Central memory CD8-positive, alpha-beta T cell (primary cell): ENCODE measurements at places on chromosomes 5 and 9.

DNA sequence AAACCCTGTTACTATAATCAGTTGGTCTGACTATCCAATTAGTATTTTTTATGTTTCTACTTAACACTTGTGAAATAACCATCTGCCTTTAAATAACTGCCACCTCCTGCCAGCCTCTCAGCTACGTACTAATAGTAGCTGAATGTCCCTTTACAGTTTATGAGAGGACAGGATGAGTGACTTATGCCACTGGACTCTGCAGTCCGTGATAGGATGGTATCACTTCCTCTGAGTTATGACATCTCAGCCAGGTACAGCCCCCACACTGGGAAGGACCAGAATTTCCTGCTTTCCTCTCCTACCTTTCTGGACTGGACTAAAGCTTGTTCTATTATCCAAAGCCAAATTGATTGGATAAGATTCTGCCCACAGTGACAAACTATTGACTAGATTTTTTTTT, 102.9 kb downstream of the ZFAND5 start:
- DNase-seq, result no peak

DNA sequence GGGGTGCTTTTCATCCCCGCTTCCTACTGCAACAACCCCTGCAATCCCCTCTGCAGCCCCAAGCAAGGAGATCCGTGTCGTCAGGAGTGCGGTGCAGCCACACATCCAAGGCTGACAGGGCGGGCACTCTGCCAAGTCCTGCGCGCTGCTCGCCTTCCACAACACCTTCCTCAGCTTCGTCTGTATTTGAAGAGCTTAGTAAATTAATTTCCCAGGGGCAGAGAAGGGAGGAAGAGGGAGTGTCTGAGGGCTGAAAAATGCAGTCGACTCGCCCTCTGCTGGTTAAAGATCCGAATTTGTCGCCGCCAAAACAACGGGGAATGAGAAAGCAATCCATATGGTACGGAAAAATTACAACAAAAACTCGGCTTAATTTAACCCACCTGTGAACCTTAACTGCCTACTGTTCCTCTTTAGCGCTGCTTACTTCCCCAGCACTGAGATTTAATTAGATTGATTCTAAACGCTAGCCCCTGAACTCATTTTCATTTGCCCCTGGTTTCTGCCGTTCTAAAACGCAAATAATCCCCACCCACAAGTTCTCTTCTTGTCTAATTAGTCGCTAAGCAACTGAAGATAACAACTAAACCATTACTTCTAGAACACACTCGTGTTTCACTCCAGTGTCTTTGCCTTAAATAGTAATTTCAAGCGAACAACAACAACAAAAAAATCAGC, 10.9 kb upstream of the PCDHB1 start:
- DNase-seq, result no peak

GRCh38 chr5:112346411-112347044, 72.5 kb downstream of the EPB41L4A start:
- DNase-seq, result no peak

- no peak for DNase-seq
Measured at GRCh38 chr9:128142061-128142460, 7.2 kb upstream of the LCN2 start.

GRCh38 chr9:137369911-137370764, 52.8 kb downstream of the EXD3 start:
- no peak for DNase-seq

DNA sequence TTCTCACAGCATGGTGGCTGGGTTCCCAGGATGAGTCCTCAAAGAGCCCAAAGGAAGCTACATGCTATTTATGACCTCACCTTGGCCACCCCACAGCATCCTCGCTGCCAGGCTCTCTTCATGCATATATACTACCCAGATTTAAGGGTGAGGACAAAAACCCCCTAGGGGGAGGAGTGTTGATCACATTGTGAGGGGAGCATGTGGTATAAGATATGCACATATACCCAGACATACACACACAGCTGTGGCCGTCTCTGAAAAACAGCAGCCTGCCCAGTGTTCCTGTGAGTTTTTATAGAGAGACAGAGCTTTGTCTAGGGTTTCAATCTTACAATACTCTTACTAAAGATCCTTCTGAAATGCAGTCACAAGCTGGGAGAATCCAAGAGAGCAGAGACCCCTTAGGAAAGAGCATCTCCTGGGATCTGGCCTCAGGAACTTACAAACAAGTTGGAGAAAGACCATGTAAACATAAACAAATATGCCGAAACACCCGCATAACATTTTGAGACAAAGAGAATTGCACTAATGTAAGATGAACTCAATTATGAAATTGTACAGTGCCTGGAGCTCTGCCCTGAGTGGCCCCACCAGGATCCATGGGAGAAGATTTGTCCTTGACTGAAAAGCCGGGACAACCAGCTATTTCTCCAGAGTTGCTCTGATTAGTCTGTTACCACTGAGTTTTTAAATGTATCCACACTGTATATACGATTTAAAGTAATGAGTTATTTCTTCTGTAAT, 146.4 kb downstream of the GADD45G start:
- no peak for DNase-seq

DNA sequence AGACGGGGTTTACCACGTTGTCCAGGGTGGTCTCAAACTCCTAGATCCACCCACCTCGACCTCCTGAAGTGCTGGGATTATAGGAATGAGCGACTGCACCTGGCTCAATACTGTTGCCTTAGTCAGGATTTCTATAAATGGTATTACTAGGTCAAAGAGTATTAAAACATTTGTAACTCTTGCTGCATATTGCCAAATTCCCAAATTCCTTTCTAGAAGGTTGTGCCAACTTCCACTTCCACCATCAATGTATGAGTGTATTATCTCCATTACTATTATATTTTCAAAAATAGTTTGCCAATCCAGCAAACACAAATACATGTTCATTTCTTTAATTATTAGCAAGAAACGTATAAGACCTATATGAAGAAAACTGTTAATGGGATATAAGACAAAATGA, 10.6 kb downstream of the PTGR1 start:
- no peak for DNase-seq

DNA sequence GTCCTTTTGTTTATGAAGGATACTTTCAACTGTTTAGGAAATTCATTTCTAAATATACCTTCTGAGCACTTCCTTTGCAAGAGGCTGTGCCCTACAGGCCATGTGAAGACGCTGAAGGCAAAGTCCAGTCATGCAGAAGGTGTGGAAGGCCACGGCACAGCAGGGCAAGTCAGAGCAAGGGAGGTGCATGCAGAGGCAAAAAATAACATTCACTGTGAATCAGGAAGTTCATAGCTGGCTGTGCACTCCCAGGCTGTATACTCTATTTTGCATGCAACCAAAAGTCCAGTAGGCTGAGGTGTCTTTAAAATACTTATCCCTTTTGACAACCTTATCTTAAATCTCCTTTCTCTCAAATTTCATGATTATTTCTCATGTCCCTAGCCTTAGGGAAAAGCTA, 50.3 kb downstream of the GNAQ start:
- DNase-seq, result no peak

GRCh38 chr5:156149213-156149612, 177.8 kb upstream of the SGCD start:
- no peak for DNase-seq

DNA sequence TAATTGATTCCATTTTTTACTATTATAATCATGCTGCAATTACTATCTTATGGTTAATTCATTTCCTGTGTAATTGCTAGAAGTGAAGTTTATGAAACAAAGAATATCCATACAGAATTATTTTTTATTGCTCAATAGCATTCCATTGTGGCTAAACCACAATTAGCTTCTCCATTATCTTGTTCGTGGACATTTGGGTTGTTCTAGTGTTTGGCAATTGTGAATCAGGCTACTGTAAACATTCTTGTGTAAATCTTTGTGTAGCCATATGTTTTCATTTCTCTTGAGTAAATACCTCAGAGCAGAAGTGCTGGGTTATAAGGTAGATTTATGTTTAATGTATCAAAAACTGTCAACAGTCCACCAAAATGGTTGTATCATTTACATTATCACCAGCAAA, 341.1 kb downstream of the MAT2B start:
- DNase-seq, result no peak

GRCh38 chr9:35929453-35929718, 20.1 kb downstream of the SPAAR start:
- no peak for DNase-seq

DNA sequence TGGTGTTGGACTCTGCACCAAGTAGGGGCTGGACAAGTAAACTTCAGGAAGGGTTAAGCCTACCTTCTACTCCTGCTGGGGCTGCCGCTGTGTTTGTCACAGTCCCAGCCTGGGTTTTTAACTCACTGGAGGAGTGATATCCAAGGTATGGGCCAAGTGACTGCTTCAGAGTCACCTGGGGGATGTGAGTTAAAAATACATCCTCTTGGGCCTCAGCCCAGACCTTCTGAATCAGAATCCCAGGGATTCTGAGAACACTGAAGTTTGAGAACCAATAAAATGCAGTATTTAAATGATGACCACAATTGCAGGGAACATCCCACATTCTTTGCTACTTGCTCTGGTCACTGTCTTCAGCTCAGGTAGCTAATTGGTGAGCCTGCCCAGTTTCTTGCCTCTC, 95.1 kb upstream of the DNAH5 start:
- no peak for DNase-seq

- no peak for DNase-seq
Measured at GRCh38 chr5:169814522-169814921, 165.8 kb downstream of the INSYN2B start.

GRCh38 chr5:146565764-146566367, 49.9 kb upstream of the GPR151 start:
- DNase-seq, result peak; percentile 58

DNA sequence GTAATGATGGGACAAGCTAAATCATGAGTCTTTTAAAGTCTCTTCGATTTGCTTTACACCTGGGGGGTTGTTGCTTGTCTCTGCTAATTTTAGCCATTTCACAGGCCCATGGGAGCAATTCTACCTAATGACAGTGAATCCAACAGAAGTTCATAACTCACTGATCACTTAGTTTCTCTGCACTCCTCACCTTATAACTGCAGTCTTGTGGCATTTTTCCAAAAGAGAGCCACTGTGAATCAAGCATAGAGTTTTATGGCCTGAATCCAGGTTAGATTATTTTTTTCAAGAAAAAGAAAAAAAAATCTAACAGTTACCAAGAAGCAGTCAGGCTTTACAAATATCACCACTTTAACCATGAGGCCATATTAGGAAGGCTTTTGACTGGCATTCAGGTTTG, 1.5 kb upstream of the IL7R start:
- DNase-seq, result no peak

DNA sequence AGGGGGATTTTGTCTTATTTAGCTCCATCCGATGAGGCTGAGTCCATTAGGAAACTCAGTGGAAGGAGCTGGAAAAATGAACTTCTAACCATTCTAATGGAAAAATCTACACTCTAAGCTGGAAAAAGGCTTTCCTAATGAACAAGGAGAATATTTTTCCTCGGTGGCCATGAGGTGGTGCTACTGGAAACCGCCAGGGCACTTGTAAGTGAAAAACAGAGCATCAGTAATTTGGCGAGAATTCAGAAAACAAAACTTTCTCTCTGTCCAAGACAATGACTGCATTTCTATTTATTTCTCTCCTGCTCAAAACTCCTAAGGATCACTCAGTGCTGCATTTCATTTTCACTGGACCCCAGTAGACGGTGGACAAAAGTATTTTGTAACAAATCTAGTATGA, 237.6 kb downstream of the TENT4A start:
- DNase-seq, result no peak

DNA sequence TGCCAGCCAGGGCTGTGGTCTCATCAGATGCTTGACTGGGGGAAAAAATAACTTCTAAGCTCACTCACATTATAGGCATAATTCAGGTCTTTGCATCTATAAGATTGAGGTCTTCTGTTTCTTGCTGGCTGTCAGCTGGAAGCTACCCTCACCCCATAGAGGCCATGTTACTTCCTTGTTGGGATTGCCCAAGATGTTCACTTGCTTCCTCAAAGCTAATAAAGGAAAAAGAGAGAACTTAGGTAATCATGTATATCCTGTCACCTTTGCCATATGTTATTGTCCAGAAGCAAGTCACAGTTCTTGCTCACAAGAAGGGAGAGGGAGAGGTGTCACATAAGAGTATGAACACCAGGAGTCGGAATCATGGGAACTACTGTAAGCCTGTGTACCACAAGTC, 38.7 kb upstream of the ANKRD34B start:
- no peak for DNase-seq

- DNase-seq, result no peak
Measured at GRCh38 chr9:93589688-93590087, 13.3 kb downstream of the PHF2 start.

DNA sequence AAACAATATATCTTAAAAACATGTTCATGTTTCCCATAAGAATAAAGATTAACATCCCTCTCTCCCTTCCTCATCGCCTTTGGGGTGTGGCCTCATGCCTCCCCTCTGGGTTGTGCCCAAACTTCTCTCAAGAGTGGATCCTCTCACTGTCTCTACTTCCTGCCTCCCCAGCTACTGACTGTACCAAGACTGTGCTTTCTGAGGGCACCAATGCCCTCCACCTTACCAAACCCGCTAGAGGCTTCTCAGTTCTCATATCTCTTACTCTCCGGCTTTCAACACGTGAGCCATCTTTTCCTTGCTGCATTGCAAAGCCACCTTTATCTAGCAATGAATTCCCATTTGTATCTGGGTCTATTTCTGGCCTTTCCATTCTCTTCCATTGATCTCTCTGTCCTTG, 34.4 kb upstream of the KCNIP1 start:
- DNase-seq, result no peak

DNA sequence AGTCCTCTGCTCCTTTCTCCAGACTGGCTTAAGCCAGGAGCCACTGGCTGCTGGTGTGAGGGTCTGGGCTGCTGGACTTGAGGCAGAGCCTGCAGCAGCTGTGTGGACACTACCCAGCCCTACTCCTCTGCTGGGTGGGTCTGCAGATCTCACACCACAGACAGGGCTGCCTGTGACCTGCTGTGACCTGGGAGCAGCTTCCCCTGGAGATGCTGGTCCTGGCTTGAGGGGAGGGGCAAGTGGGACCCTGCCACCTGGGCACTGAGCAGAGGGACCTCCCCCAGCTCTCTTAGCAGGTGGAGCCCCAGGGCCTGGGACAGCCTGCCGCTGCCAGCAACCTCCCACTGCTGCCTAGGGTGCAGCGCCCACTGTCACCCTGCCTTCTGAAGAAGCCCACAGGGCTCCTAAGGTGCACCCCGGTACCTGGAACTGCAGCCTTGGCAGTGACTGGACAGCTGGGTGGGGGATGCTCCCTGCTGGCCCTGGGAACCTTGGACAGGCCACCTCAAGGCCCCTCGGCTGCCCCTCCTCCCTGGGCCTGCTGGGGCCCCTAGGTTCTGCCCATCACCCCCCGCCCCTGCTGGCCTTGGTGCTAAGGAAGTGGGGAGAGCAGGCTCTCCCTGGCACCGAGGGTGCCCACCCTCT, 9.1 kb downstream of the CACFD1 start:
- DNase-seq, result no peak

- DNase-seq, result no peak
Measured at GRCh38 chr5:135158314-135158697, 124.3 kb upstream of the PITX1 start.

- no peak for DNase-seq
Measured at GRCh38 chr5:30937070-30937469, 256.4 kb upstream of the CDH6 start.
